ENCODE measurements at places on chromosomes 4 and X.

DNA sequence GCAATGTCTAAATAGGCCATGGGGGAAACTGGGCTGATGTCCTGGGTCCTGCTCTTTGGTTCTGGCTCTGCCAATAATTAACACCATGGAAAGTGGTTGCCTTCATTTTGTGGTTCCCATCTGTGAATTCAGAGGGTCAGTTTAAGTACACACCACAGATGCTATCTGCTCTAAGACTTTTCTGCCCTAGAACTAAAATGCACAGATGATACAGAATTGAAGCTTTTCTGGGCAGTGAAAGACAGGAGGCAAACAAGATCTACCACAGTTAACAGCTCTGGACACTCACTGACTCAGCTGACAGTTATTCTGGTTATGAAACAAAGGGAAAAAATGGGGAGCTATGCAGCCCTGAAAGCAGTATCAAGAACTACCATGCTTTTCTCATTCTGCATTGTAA is 37.3 kb downstream of the APBB2 start:
- DNase-seq = no peak

GRCh38 chr4:53920116-53920515 is 144.3 kb downstream of the CHIC2 start:
- DNase-seq = no peak

GRCh38 chrX:136147976-136148375 is 643 bp downstream of the FHL1 start:
- DNase-seq = no peak

DNA sequence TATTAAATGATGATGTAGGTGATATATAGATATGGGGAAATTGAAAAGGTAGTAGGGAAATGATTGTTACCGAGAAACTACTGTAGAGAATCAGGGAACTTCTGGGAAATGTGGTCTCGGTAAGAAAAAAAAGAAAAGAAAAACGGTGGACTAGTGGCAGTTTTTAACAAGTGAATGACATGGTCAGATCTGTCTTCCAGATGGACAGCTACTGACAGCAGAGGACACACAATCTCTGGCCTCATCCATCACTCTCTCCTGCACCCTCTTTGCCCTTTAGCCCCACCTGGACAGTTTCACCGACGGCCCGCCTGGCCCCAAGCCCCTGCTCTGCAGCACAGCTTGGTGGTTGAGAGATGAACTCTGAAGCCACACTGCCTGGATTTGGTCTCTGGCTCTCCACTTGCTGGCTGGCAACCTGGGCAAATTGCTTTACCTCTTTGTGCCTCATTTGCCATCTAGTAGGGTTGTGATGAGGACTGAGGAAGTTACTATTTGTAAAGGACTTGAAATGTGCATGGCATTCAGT is 23.4 kb downstream of the RBM47 start:
- no peak for DNase-seq

- DNase-seq = no peak
Measured at GRCh38 chr4:7532043-7532442, 97.3 kb upstream of the PSAPL1 start.

- no peak for DNase-seq
Measured at GRCh38 chr4:22021106-22021505, 72.5 kb upstream of the KCNIP4 start.

GRCh38 chr4:79290376-79290775 is 35.5 kb downstream of the NAA11 start:
- no peak for DNase-seq

DNA sequence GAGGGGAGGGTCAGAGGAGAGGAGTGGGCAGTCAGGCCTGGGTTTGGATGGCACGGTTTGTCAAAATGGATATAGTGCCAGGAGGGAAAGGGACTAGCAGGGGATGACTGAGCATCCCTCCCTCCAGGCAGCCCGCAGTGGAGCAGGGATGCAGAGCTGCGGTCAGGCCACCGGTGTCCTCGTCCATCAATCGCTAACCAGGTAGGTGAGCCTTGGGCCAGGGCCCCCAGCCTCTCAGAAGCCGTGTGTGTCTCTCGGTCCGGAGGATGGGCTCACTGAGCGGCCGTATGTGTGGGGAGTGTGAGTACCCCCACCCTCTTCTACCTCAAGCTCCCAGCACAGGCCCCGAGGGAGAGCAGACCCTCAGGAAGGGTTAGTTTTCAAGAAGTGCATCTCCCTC is 538 bp upstream of the CYTL1 start:
- DNase-seq = no peak

GRCh38 chrX:10112510-10112909 is 44.3 kb upstream of the CLCN4 start:
- DNase-seq = no peak

DNA sequence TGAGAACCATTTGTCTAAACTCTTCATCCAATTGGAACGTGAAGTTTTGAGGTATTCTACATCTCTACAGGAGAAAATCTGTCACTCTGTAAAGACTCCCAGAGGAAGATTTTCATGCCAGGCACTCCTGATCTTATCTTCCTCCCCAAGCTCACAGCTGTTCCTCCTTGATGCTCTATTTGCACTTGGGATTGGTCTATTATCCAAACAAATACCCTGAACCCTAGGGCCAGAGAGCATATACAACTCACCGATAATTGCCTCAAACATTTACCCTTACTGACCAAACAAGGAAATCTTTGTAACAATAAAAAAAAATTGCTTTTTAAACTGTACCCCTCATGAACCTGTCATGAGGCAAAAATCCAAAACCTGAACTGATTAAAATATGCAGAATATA is 372.7 kb downstream of the SH2D1A start:
- DNase-seq = no peak

GRCh38 chr4:11436673-11437072 is 8.0 kb upstream of the HS3ST1 start:
- no peak for DNase-seq

GRCh38 chr4:155367608-155368007 is 9.2 kb downstream of the MAP9 start:
- no peak for DNase-seq

DNA sequence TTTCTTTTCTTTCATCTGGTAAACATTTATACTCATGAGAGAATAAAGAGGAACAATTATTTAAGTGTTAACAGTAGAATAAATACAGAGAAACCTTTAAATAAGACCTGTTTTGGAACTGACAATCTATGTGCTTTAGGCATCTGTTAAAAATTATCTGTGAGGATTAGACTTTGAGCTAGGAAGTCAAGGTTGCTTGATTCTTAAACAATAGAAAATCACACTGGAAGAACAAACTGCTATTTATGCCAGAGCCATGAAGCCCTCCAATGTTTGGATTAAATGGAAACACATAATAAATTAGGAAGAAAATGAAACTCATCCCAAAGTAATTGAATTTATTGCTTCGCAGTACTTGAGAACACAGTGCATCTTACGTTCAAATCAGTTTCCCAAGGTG is 207.2 kb upstream of the NPY2R start:
- no peak for DNase-seq

GRCh38 chrX:19602866-19603622 is 87.7 kb upstream of the MAP3K15 start:
- DNase-seq = no peak

- DNase-seq = no peak
Measured at GRCh38 chr4:120052856-120053255, 13.8 kb downstream of the MAD2L1 start.

DNA sequence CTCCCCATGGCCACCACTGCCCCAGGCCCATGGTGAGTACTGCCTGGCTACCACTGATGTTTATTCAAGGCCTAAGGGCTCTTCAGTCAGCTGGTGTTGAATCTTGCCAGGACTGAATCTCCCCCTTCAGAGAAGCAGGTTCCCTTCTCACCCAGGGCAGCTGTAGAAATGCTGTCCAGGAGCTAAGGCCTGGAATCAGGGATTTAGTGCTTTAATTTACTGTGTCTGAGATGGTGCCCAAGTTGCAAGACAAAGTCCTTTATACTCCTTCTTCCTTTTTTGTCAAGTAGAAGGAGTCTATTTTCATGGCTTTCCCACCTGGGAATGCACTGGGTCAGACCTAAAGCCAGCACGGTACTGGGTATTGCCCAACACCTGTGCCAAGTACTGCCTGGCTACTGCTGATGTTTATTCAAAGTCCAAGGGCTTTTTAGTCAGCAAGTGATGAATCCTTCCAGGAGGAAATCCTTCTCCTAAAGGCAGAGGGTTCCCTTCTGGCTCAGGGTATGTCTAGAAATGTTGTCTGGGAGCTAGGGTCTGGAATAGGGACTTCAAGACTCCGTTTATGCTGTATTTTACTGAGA is 117.6 kb upstream of the ATOH1 start:
- no peak for DNase-seq

DNA sequence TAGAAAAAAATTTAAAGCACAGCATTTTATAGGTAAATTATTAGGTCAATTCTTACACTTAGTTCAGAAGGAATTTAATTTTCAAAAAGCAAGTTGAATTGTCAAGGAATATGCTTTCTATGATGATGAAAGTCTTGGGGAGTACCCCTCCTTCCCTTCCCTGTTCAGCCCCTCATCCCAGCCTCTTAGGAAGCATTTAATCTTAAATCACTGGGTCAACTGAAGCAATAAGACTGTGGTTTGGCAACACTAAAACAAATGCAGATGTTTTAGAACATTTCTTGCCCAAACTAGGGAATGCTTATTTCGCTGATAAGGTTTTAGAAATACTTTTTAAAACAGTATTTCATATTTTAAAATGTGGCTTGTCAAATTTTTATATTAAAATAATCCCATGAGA is 19.1 kb upstream of the ARSJ start:
- DNase-seq = no peak

DNA sequence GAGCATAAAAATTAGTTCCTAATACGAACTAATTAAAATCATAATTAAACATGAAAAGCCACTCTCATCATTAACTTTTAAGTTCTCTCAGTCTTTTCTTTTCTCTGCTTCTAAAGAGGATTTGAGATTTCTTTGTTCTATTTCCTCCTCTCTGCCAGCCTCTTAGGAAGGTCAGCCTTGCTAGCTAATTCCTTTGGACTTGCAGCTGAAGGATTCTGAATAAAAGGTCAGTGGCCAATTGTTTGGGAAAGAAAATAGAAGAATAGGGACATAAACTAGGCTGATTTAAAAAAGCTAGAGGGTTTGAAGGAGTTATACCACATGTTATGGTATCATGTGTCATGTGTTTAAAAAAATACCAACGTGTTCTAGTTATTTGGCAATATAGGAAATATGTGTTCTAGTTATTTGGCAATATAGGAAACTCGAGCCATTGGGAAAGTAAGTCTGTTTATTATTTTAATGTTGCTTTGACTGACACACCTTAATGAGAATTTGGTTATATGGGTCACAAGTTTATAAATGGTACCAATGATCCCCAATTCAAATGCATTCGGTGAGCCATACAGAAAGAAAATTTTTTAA is 1668.7 kb upstream of the PCDH7 start:
- DNase-seq = no peak

DNA sequence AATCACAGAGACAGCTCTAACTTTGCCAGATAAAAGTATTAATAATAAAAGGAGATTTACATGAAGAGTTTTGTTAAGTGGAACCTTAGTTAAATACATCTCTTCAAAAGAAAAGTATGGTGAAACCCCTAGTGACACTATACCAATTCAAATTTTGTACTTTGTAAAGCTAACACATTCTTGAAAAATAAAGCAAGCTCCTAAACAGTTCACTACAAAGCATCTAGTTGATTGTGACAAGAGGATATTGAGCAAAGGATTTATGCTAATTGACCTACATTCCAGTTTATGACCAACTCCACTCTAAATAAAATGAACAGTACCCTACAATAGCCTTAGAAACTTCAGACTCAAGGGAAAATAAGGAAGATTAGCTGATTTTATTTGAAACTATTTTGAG is 69.4 kb upstream of the WDR17 start:
- no peak for DNase-seq

Measured in omental fat pad (tissue), 4 donors.